Body of pancreas (tissue), 4 donors: ENCODE measurements at places on chromosomes 3 and 15. TPM values are rescaled to one million over a fixed set of nuclear protein-coding genes. Genes with fewer than 3 reads are reported as not detected.

DNA sequence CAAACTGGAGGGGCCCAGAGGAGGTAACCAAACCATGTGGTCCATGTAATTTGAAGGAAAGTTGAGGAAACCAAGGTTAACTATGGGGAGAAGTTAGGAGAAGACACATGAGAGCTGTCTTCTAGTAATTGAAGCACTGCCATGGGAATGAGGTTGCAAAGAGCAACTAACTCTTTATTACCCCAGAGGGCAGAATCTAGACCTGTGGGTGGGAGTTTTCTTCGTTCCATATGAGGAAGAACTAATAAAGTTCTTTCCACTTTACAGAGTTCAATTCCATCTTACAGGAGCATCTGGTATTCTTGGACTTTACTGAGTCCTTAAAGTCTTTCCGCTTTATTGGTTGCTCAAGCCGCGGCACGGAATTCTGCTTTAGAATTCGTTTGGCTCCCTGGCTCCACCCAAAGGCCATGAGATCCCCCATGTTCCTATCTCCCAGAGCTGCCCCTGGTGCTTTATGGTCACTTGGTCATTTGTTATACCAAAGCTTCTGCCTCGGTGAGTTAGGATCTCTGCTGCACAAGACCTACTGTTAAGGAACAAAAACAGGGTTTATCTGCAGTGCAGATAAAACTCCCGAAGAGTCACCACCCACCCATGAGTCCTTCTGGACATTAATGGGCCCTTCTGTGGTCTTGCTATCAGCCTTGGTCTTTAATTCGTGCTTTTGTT lies 89.5 kb upstream of the UMPS start:
- DNase-seq, result no peak

GRCh38 chr15:70741107-70741531 lies 22.2 kb downstream of the UACA start:
- DNase-seq, result peak; percentile 61

GRCh38 chr15:76138436-76138835 lies 78.7 kb downstream of the TMEM266 start:
- no peak for DNase-seq

DNA sequence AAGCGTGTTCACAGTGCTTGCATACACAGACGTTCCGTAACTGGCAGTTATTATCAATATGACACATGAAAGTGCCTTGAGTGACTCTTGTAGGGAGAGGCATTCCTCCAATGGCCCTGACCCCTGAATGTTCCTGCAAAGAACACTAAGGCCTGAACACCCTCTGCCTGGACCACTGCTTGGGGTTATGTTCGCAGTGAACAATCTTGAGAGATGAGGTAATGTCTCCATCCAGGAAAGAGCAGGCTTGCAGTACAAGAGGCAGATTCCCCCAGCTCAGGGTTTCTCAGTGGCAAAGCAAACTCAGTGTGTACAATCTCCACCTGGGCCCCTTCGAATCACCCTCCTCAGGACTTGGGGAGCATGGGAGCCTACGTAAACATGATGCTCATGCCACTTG lies 324.6 kb downstream of the MAGI1 start:
- peak; percentile 19 for DNase-seq

GRCh38 chr3:154023148-154023547 lies 98.0 kb upstream of the ARHGEF26 start:
- no peak for DNase-seq

GRCh38 chr3:33425453-33425852 lies 14.8 kb downstream of the UBP1 start:
- DNase-seq, result no peak

GRCh38 chr15:82062479-82063454 lies 16.9 kb upstream of the MEX3B start:
- no peak for DNase-seq

Gene RASA2
- 19.2 TPM for total RNA-seq

Gene NXPE3
- total RNA-seq, result 4.6 TPM

Gene EXD1
- not detected for total RNA-seq

Gene TRPM1
- not detected for total RNA-seq
